ENCODE measurements at places on chromosomes 16 and 17. TPM values are rescaled to one million over a fixed set of nuclear protein-coding genes. Genes with fewer than 3 reads are reported as not detected.

- DNase-seq, result peak; percentile 70
These were observed 855 bp downstream of the HSF4 start for GRCh38 chr16:67165121-67166078.

GRCh38 chr16:27106305-27106704, 39.6 kb downstream of the C16orf82 start:
- no peak for DNase-seq

- no peak for DNase-seq
These were observed 820.2 kb downstream of the KCNJ18 start for GRCh38 chr17:22512506-22512905.

DNA sequence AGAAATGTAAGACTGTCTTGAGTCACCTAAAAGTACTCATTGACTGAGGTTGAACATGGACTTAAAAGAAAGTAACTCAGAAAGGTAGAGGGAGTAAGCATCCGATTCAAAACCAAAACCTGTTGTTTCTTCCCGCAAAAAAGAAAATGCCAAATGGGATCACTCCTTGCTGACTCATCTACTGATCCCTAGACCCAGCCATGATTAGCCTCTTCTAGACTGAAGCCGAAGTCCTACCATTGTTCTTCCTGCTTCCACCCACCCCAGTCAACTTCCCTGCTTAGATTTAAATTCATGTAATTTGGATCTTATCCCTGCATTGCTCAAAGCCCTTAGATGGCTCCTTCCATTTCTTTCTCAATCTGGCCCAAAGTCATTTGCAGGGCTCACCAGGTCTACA, 760.5 kb upstream of the SOX9 start:
- DNase-seq, result no peak

DNA sequence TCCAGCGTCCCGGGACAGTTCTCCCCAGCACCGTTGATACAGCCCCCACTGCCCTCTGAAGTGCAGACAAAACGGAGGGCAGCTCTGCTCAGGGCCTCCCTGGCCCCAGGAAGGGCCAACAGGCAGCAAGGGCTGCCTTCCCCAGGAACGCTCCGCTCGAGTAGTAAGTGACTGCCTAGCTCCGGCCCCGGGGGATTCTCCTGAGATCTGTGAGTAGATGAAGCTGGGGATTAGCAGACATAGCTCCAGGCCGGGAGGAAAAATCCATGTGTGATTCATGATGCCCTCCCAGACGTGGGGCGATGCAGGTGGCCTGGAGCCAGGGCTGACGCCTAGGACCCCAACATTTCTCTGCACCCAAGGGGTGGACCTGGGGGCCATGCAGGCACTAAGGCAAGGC, 85.3 kb downstream of the ENGASE start:
- DNase-seq, result peak; percentile 45

DNA sequence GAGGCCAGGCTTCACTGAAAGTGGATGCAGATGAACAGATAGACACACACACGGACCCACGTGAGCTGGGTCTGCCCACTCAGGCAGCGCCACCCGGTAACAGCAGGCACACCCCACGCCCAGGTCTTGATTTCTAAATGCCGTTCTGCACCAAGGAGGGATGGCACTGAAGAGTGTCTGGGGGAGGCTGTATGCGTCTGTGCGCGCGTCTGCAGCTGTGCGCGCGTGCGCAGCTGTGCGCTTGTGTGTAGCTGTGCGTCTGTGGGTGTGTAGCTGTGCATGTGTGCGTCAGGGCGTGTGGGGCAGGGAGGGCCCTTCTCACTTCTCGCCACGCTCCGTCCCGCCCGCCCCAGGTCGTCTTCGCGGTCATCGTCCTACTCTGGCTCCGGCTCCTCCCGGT, 15.5 kb upstream of the IL17C start:
- no peak for DNase-seq

DNA sequence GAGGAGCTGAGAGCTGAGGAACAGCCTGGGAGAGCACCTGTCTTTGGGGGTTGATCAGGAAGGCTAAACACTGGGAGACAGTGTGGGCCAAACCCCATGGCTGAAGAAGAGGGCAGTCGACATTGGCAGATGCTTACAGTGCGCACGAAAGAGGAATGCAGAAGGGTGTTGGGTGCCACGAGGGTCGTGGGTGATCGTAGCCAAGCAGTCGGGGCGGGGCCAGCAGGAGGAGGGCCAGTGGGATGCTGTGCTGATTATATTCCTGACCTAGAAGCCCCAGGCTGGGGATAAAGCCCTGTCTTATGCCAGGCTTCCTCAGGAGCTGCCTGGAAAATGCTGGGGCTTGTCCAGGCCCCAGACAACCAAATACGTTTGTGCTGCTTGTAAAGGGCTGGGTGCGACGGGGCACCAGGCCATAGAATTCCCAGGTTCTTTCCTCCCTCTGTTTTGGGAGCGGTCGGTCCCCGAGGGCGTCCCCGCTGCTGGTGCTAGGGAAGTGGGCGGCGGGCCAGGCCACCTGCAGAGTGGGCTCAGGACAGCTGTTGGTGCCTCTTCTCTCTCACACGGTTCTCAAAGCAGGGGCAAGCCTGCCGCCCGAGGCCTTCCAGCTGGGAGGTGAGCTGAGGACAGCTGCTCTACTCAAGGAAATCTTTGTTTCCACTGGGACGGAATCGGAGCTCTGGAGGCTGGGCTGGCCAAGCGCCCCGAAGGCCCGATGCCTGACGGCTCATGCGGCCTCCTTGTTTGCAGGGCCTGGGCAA, 10.0 kb downstream of the C1QTNF1 start:
- no peak for DNase-seq

DNA sequence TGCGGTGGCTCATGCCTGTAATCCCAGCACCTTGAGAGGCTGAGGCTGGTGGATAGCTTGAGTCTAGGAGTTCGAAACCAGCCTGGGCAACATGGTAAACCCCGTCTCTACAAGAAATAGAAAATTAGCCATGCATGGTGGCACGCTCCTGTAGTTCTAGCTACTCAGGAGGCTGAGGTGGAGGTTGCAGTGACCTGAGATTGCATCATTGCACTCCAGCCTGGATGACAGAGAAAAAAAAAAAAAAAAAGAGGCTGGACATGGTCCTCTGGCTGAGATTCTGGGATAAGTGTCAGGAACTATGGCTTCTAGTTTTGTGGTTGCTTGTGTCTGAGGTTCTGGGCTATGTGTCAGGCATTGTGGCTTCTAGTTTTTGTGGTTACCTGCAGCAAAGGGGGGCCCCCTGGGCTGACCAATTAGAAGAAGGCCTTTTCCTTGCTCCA, 7.0 kb downstream of the KSR1 start:
- DNase-seq, result no peak

DNA sequence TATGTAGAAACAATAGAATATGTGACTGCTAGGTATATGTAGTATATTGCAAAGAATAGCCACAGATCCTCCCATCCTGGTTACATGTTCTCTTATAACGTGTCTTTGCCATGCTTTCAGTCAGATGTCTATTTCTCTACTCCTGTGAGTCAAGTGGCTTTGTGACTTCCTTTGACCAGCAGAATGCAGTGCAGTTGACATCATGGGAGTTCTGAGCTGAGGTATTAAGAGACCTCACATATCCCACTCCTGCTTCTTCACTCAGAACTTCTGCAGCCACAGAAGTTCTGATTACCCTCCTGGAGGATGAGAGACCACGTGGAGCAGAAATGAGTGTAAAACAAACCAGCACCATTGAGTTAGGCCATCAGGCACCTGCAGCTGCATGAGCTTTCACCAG, 222.5 kb downstream of the PRKCA start:
- no peak for DNase-seq

DNA sequence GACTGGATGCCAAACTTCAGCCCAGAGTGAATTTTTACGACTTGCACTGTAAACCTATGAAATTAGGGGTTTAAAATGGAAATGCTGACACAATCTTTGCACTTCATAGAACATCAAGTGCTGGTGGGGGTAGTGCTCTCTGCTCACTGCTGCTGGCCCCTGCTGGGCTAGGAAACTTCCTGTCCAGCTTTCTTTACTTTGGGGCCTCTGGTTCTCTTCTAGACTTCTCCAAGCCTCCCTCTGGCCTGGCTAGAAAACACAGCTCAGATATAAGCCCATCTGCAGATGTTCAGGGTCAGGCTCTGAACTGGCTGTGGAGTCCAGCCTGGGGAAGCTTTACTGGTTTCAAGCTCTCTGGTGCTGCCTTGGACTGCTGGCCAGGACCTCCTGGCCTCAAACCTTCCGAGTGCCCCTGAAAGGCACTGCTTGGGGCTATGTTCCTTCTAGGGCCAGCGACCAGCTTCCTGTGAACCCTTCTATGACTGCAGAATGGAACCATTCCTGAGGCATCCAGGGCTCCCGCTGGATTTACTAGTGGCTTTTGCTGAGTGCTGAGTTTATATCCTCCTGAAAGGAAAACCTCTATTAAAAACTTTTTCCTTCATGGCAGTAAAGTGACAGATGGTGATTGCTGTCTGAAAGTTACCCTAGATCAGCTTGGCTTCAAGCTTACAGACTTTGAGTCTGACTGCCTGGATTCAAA, 59.4 kb downstream of the TBX4 start:
- no peak for DNase-seq

DNA sequence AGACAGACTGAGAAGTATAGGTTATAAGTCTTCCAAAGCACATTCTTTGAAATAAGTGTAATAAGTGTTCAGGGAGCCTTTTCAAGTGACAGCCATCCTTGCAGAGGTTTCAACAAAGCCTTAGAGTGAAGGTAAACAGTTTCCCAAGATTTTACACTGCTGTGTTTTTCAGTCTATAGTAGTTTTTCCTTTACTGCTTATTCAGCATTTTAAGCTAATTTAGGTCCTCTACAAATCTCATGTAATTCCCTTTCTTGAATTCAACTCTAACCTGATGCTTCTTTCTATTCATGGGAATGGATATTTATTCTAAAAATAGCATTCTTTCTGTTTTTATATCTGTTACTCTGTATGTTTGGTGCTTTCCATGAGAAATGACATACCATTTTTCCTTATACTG, 211.3 kb downstream of the PHKB start:
- DNase-seq, result no peak

DNA sequence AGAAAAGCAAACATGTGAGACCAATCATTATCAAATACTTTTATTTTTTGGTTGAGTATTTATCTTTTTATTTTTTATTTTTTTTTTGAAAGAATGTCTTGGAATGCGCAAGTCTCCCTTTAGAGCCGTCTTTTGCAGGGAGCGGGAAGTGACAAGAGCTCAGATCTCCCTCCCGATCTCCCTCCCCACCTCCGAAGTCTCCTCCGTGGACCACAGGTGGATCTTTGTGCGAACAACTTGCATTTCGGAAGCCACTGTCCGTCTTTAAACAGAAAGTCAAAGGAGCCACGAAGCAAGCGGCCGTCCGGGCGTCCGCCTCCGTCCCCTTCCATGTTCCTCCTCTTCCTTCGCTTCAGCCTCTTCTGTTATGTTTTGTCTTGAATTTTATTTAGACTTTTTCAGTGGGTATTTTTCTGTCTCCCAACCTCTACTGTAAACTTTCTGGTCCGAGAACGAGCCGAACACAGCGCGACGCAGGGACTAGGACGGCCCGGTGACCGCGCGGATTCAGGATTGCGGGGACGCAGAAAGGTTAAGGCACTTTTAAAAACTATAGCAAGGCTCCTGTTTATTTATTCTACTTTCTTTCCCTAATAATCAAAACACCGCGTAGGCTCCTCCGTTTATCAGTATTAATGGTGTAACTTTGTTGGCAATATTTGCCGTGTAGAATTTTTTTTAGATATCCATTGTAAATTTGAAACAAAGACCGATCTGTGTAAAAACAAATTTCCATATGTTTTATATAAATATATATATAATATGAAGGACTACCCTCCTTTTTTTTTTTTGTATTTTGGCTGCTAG, 3.3 kb downstream of the FOXF1 start:
- DNase-seq, result no peak

GRCh38 chr17:45411348-45412105, 21.1 kb downstream of the ARHGAP27 start:
- DNase-seq, result no peak

- DNase-seq, result peak; percentile 21
These were observed 147.8 kb downstream of the SPECC1 start for GRCh38 chr17:20157001-20157310.

DNA sequence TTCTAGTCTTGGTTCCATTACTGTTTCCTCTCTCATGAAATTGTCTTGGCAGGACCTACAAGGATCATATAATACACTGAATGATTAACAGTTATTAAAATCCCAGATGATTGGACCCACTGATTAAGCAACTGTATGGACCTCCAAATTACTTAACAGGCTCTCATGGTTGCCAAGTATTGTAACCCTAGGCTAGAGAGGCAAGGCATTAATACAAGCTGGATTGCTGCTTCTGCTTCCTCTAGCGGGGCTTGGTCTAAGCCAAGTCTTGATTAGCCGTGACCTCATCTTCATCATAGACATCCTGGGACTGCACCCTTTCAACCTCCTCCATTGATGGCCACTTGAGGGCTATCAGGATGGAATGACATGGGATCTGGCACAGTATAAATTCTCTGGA, 46.9 kb downstream of the SYCE1L start:
- DNase-seq, result no peak

DNA sequence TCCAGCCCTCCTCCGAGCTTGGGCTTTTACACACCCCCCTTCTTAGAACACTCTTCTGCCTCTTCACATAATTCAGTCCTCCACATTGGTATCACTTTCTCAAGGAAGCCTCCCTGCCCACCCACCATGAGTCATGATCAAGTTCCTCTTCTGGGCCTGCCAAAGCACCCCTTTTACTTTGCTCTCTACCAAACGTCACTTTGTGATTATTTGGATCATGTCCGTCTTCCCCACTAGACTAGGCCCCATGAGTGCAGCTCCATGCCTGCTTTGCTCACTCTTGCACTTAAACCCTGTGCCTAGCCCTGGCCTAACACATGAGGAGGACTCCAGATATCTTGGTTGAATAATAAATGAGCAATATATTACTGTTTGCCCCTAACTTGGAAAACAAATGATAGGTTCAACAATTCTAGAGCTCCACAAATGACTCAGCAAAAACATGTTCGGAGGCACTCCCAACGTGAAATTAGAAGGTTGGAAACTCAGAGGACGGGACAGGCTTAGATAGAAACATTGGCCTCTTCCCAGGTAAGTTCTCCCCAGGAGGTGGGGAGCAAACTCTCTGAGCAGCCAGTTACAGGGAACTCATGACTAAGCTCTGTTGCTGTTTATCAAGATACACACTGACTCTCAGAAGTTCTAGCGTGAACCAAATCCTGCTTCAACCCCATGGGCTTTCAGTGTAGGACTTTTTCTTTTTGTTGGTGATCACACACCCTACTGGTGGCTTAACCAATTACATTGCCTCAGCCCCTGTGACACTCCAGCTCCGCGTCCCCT, 28.3 kb downstream of the G6PC1 start:
- DNase-seq, result peak; percentile 61

CDRT15 gene
- total RNA-seq, result not detected

MYADML2 gene
- total RNA-seq, result not detected

SSTR5 gene
- not detected for total RNA-seq
